ENCODE measurements at places on chromosomes 5 and 9. TPM values are rescaled to one million over a fixed set of nuclear protein-coding genes. Genes with fewer than 3 reads are reported as not detected.

GRCh38 chr5:115573133-115573532, 28.6 kb upstream of the FEM1C start:
- no peak for DNase-seq

DNA sequence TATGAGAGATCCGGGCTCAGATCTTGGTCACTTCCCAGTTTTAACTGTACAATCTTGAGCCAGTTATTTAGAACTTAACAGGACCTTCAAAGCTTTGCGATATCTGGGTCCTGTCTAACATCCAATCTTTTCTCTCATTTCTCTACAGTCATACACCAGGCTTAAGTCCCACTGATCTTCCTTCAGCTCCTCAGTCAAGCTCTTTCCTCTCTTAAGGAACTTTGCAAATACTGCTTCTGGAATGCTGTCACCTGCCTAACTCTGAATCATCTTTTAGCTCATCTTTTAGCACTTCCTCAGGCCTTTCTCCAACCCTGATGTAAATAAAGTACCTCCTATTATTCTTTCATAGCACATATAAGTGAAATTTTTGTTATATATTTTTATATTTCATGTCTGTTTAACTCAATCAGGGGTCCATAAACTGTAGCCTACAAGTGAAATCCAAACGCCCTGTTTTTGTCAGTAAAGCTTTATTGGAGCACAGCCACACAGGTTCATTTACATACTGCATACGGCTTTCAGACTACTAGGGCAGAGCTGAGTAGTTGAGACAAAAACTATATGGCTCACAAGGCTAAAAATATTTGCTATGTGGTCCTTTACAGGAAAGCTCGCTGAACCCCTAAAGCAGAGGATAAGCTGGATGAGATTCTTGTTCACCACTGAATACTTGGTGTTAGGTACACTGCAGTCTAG, 63.5 kb downstream of the MEF2C start:
- no peak for DNase-seq

- no peak for DNase-seq
Observed at GRCh38 chr5:109866051-109866450, 176.3 kb downstream of the MAN2A1 start.

CENPP gene
- total RNA-seq = 6.0 TPM

- no peak for DNase-seq
Observed at GRCh38 chr9:117734523-117735314, 30.5 kb downstream of the TLR4 start.

GRCh38 chr5:50853151-50853550, 186.7 kb downstream of the PARP8 start:
- DNase-seq = peak; percentile 1

RHOBTB3 gene
- total RNA-seq = 134 TPM

TIMD4 gene
- 1.4 TPM for total RNA-seq

DNA sequence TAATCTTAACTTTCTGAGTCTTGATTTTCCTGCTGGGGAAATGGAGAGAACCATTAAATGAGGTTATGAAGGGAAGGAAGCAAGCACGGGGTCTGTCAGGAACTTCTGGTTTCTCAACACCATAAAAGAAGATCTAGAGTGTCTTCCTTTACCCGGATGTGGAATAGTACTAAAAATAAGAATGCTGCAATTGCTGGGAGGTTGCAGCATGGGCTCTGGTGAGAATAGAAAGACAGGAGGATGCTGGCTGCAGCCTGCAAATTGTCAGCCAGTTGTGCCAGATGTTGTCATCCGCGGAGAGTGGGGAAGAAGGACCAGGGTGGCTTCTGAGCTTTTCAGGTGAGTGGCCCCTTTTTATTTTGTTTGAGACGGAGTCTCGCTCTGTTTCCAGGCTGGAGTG, 69.3 kb upstream of the STC2 start:
- DNase-seq = no peak

IRX2 gene
- total RNA-seq = 22.5 TPM

DNA sequence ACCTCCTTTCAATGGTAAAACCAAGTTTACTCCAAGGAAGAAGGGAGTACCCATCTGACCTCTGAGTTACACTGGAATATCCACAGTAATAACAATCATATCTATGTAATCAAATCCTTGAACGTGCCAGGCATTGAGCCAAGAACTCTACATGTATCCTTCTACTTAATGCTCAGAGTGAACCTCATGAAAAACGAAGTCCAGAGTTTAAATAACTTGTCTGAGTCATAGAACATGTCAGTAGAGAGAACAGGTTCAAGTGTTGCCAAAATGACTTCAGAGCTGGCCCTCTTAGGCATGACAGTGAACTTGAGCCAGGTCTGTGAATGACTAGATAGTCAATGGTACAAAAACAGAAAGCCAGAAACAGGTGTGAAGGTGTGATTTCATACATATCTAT, 164.1 kb upstream of the ZNF618 start:
- DNase-seq = peak; percentile 58

GRCh38 chr9:133694686-133695085, 43.5 kb downstream of the SARDH start:
- DNase-seq = no peak

GRCh38 chr5:125043781-125044391, 297.4 kb upstream of the ZNF608 start:
- DNase-seq = no peak

- DNase-seq = no peak
Observed at GRCh38 chr5:60960591-60960990, 15.6 kb downstream of the NDUFAF2 start.

CCDC152 gene
- total RNA-seq = 3.1 TPM

GRCh38 chr9:74415995-74416394, 81.1 kb upstream of the RORB start:
- DNase-seq = no peak

DNA sequence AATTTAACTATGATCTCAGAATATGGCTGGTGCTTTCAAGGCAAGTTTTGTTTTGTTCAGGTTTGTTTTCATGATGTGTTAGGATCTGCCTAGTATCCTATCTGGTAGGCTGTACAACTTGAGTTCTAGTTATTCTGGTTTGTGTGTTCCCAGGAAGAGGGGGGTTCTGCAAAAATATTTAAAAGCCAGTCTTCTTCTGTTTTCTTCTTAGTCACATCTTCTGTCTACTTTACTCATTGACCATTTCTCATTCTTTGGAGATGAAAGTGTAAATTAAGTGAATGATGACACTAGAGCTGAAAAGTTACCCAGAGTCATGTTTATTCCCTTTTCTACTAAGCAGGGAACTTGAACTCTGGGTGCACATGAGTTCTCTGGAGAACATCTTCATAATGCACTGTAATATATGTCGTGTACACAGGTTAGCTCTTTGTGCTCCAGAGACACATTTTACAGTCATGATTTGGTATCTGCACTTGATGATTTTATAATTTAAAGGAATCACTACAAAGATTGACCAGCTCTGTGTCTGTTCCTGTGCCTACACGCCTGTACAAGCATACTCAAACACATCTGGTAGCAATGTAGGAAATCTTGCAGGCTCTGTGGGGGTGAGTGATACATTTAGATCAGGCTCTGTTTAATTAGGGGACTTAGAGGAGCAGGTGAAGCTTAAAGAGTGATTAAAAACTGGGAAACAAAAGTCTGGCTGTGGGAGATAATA, 5.0 kb downstream of the SMAD5 start:
- DNase-seq = no peak

GRCh38 chr9:36401164-36401740, 1.2 kb upstream of the RNF38 start:
- DNase-seq = peak; percentile 65

GABRA1 gene
- total RNA-seq = not detected

FNBP1 gene
- 76.6 TPM for total RNA-seq

EIF4EBP3 gene
- total RNA-seq = 1.3 TPM

TAF11L5 gene
- not detected for total RNA-seq

Measured in skin of body (tissue), 3 donors.